ENCODE measurements at places on chromosomes 7 and 10. TPM values are rescaled to one million over a fixed set of nuclear protein-coding genes. Genes with fewer than 3 reads are reported as not detected.

- no peak for DNase-seq
These were observed 31.9 kb downstream of the MICU1 start for GRCh38 chr10:72593963-72594362.

GRCh38 chr10:88848499-88848898 lies 3.1 kb downstream of the ANKRD22 start:
- peak; percentile 75 for DNase-seq

- DNase-seq, result peak; percentile 36
These were observed 39.8 kb downstream of the CDH23 start for GRCh38 chr10:71436268-71437125.

DNA sequence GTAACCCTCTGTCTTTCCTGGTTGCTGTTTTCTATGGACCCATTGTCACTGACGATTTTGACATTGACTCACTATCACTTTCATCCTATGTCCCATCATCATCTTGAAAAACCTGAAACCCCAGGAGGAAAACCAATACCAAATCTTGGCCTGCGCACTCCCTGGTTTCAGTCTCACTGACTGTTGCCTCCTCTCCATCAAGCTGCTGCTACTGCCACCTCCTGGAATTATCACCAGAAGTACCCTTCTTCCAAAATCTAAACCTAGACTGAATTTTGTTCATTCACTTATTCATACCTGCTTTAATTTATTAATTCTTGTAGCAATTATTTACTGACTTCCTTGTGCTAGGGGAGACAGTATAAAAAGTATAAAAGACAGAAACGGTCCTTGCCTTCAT lies 44.5 kb upstream of the ACBD5 start:
- peak; percentile 37 for DNase-seq

DNA sequence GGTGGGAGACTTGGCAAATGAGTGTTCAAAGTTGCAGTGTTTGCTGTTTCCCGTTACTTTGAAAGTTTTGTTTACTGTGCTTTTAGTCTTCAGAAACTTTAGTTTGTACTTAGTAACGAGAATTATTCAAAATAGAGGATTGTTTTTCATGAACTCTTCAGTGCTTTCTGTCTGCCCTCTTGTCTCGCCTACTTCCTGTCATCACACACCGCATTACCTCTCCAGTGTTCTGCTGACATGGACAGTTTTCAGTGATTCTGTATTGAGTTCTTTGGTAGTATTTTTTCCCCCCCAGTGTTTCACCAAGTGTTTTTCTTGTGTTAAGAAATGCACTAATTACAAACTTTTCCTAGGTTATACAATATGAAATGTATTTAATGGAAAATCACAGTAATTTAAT lies 207.0 kb downstream of the MLLT10 start:
- peak; percentile 60 for DNase-seq

DNA sequence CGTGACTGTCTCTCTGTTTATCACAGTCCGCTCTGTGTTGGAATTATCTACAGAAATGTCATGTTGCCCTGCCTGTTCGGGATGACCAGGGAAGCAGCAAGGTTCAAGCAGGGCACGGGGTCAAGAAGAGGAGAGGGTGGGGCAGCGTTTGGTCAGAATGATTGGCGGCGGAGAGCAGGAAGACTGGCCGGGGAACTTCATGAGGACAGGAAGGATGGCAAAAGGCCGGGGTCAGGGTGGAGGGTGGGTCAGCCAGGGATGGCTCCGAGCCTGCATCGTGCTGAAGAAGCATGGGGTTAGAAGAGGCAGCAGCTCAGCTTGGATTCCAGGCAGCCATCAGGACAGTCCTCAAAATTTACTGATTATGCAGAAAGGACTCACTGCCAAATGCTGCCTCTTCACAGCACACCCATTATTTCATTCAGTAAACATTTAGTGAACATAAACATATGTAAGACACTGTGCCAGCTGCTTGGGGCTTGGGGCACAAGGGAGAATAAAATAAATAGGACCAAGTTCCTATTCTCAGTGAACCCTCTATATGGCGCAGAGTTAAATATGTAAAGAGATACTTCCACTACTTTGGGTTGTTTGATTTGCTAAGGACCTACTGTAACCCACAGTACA lies 42.8 kb downstream of the WNT2 start:
- DNase-seq, result peak; percentile 2

- peak; percentile 54 for DNase-seq
These were observed 41.5 kb downstream of the ASB4 start for GRCh38 chr7:95527033-95527775.

DNA sequence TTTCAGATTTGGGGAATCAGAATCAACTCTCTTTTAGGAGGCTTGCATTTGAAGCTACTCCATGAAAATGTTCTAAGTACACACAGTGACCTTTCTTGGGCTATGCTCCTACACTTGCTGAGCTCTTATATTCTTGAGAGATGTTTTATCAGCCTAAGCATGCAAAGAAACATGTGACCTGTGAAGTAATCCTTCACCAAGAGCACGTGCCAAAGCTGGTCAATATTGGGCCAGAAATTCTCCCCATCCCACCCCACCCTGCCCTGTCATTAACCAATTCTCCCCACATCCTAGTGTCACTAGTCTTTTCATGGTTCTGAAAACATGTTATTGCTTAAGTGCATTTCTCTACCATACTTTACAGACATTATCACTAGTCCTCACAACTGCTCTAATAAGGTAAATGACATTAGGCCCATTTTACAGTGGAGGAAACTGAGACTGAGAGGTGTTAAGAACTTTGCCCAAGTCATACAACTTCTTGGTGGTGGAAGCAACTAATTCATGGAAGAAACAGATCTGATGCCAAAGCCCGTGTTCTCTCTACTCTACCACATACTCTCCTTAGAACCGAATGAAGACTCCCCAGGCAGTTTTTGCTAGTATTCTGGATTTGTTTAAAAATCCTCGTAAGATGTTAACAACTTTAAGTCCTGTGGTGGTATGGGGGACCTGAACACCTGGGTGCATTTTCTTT lies 200.6 kb downstream of the PTEN start:
- no peak for DNase-seq

MRLN gene
- not detected for total RNA-seq

RAB19 gene
- 0.22 TPM for total RNA-seq
